ENCODE measurements at places on chromosomes 2 and 18.

DNA sequence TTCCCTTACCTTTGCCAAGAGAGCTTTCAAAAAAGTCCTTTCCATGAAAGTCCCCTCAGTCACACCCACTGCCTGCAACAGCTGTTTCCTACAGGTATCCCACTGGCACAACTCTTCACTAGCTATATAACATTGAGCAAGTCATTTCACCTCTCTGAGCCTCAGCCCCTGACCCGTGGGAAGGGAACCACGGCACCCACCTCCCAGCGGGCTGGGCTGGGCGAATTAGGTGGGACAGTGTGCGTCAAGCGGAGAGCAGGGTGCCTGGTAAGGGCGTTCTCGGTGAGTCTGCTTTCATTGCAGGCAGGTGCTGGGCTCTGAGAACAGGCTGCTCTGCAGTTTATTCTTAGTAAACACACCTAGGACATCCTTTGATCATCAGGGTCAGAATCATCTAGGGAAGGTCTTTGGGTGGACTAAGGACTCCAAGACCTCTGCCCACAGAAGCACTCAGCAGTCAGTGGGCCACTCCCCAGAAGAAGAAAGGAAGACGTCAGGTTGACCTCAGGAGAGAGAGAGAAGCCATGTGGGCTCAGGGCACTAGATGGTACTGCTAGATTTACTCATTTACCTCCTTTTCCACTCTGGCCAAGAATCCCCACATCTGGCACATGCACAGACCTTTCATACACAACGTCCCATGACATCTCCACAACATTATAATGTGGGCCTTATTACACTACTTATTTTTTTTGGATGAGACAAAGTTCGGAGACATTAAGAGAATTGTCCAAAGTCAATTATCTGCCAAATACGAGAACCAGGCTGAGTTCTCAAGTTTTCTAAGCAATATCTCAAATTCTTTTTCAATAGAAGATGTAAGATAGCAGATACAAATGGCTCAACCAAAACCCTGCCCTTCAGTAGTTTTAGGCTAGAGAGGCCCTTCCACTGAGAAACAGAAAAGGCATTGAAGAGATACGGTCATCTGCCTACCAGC lies 79.9 kb downstream of the GALNT14 start:
- no peak for DNase-seq

DNA sequence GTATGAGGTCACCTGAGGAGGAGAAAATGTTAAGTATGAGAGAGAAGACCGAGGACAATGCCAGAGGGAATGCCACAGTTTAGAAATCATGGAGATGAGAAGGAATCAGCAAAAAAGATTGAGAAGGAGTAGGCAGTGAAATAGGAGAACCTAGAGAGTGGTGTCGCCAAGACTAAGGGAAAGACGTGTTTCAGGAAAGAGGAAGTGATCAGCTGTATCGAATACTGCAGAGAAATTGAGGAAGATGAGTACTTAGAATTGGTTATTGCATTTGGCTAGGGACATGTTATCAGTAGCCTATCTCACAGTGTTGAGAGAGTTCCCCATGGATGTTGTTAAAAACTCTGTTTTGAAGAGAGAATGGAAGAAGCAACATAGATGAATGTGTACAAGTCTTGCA lies 112.3 kb downstream of the GALNT1 start:
- no peak for DNase-seq

DNA sequence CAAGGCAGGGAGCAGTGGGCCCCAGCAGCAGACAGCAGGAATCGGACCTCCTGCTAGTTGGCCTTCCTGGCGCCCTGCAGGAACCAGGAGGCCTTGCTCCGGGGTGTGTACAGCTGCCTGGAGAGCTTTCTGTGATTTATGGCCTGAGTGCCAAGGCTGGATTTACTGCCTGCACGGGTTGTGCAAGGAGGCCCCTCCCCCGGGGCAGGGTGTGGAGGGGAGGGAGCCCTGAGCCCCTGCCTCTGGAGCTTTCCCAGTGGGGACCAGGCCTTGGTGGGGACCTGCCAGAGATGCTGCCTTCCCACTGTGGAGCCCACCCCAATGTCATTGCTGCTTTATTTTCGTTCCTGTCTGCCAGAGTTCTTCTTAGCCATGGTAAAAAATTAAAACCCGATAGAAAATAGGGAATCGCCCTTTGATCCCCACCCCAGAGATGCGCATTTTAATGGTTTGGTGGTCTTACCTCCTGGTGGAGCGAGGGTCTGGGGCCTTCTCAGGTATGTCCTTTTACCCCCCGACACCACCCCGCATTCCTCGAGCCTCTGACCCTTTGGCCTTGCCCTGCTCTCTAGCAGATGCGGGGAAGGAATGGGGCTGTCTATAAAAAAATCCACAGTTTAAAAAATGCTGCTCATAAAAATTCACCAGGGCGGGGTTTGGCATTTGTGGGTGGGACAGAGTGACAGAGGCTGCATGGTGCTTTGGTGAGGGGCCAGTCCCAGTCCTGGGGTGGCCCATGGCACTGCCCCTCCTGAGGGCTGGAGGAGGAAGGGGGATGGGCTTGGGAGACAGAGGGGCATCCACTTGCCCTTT lies 6.9 kb upstream of the RALB start:
- no peak for DNase-seq

DNA sequence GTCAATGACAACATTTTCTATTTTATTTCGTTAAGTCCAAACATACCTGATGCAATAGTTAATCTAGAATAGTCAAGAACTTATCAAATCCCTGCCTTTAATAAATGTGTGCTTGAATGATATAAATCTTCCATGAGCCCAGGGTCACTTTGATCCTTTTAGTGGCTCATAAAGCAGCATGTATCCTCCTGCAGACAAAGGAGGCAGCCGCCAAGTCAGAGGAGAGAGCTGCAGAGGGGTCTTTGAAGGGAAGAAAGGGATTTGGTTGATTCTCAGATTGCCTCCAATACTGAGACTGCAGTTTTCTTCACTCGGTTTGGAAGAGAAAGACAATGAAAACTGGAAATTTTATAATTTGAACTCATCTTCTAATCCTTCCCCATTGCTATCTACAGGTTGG lies 378.4 kb upstream of the PIK3C3 start:
- DNase-seq: no peak

GRCh38 chr2:61660511-61661388 lies 122.6 kb upstream of the XPO1 start:
- no peak for DNase-seq

DNA sequence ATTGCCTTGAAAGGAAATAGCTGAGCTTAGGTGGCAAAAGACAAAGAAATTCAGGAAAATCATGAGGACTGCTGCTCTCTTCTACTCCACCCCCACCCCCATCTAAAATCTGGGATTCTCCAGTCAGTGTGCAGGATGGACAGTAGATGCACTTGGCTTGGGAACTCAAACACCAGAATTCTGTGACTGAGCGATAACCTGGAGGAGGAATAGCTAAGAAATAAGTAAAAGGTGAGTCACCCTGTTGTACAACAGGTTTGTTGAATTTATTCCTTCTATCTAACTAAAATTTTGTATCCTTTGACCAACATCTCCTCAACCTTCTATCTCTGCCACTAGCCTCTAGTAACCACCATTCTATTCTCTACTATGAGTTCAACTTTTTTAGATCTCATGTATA lies 1029.9 kb upstream of the ACVR2A start:
- no peak for DNase-seq

DNA sequence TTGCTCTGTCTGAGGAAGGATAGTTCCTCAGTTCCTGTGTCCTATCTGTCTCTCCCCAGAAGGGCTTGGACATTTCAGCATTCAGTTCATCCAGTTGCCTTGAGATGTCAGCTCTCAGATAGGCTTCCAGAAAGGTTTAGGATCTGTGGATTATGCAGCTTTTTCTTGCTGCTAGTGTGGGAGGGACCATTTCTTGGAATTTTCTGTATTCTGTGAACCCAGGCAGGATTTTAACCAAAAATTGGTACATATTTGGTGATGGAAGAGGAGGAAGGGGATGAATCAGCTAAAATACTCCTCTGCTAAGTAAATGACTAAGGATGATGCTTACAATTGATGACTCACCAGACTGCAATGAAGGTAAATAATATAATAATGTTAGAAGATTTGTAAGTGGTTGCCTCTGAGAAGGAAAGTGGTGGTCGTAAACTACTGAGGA lies 58.6 kb upstream of the DOCK10 start:
- peak; percentile 82 for DNase-seq

GRCh38 chr2:142521492-142521891 lies 356.0 kb upstream of the KYNU start:
- DNase-seq: no peak

- no peak for DNase-seq
These were observed 473.0 kb downstream of the SOX11 start for GRCh38 chr2:6164986-6165747.

- no peak for DNase-seq
These were observed 955 bp upstream of the BBS5 start for GRCh38 chr2:169478339-169478738.

GRCh38 chr18:35620765-35621164 lies 39.2 kb downstream of the GALNT1 start:
- no peak for DNase-seq

- no peak for DNase-seq
These were observed 23.6 kb upstream of the PDCL3 start for GRCh38 chr2:100539221-100539620.

GRCh38 chr2:235716875-235717496 lies 223.1 kb downstream of the AGAP1 start:
- no peak for DNase-seq

GRCh38 chr18:7090771-7091170 lies 26.8 kb downstream of the LAMA1 start:
- no peak for DNase-seq

- no peak for DNase-seq
These were observed 246.6 kb upstream of the CDH20 start for GRCh38 chr18:61086657-61087056.

Data from AG09309 (cell line).